Type B pancreatic cell (in vitro differentiated cells): ENCODE measurements at places on chromosomes 16 and 17. TPM values are rescaled to one million over a fixed set of nuclear protein-coding genes. Genes with fewer than 3 reads are reported as not detected.

- no peaks in the 10 kb centered on the region for H3K36me3 ChIP-seq
- H3K4me1 ChIP-seq = no peaks in the 10 kb centered on the region
- no peaks in the 10 kb centered on the region for H3K27me3 ChIP-seq
- no peak overlapping the region for H3K4me3 ChIP-seq
Observed at GRCh38 chr17:4420692-4421131, 13.0 kb upstream of the SPNS3 start.

- DNase-seq = no peak
- H3K4me3 ChIP-seq = no peak overlapping the region
- H3K27me3 ChIP-seq = no peaks in the 10 kb centered on the region
- no peak overlapping the region for H3K27ac ChIP-seq
- H3K36me3 ChIP-seq = no peaks in the 10 kb centered on the region
Observed at GRCh38 chr17:46013502-46014165, 14.6 kb downstream of the STH start.

DNA sequence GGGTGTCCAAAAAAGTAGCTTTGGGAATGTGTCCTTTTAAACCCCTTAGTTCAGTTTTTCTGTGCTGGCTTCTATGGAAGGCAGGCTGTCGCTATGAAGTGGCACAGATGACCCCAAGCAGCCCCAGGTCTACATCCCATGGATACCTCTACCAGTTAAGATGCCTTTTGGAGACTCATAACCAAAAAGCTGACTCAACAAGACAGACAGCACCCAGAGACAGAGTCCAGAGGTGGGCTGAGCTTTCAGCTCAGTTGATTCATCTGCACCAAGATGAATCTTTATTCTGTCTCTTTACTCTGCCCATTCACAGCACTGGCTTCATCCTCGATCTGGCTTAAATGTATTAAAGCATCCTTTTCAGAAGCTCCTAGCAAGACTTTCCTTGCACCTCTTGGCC is 29.8 kb upstream of the RBBP6 start:
- peaks cover 24% of the 10 kb centered on the region for H3K27me3 ChIP-seq
- H3K27ac ChIP-seq = no peak overlapping the region
- DNase-seq = no peak
- no peak overlapping the region for H3K4me3 ChIP-seq
- H3K36me3 ChIP-seq = no peaks in the 10 kb centered on the region
- H3K4me1 ChIP-seq = no peaks in the 10 kb centered on the region

- H3K27me3 ChIP-seq = no peaks in the 10 kb centered on the region
- no peak overlapping the region for H3K27ac ChIP-seq
- peaks cover 29% of the 10 kb centered on the region for H3K36me3 ChIP-seq
- DNase-seq = no peak
Observed at GRCh38 chr16:16036359-16036792, 87.0 kb downstream of the ABCC1 start.

Gene GUCY2D
- 0.29 and 0.43 TPM in 2 replicates for total RNA-seq

GRCh38 chr16:54059319-54059718 is 227.3 kb downstream of the IRX3 start:
- H3K27me3 ChIP-seq = peaks cover 21% of the 10 kb centered on the region
- DNase-seq = no peak
- no peak overlapping the region for H3K4me3 ChIP-seq
- peak overlapping the region; percentile 1 for H3K27ac ChIP-seq
- peaks cover 47% of the 10 kb centered on the region for H3K4me1 ChIP-seq
- peaks cover 8% of the 10 kb centered on the region for H3K36me3 ChIP-seq

- H3K36me3 ChIP-seq = peaks cover 22% of the 10 kb centered on the region
- no peak for DNase-seq
- peaks cover 8% of the 10 kb centered on the region for H3K4me1 ChIP-seq
- no peak overlapping the region for H3K4me3 ChIP-seq
- H3K27me3 ChIP-seq = no peaks in the 10 kb centered on the region
Observed at GRCh38 chr16:4859900-4860255, 12.6 kb downstream of the UBN1 start.

- H3K36me3 ChIP-seq = no peaks in the 10 kb centered on the region
- no peaks in the 10 kb centered on the region for H3K4me1 ChIP-seq
- no peak for DNase-seq
- no peak overlapping the region for H3K27ac ChIP-seq
- H3K27me3 ChIP-seq = peaks cover 3% of the 10 kb centered on the region
- H3K4me3 ChIP-seq = no peak overlapping the region
Observed at GRCh38 chr16:54806378-54806777, 124.3 kb upstream of the IRX5 start.

DNA sequence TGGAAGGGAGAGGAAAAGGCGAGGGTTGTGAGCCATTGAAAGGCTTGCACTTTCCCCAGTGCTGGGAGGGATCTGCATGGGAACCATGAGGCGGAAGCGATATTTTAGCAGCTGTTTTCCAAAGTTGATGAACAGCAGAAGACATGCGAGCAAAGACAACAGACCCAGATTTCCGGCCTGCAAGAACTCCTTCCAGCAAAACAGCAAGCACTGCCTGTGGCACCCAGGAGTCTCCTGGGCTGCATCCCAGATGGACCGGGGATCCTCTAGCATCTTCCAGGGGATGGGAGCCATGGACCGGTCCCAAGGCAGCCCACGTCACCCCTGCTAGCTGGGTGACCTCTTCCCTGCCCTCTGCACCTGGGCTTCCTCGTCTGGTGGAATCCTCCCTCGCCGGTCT is 162.8 kb downstream of the IRF8 start:
- H3K4me1 ChIP-seq = peaks cover 13% of the 10 kb centered on the region
- H3K27me3 ChIP-seq = peaks cover 43% of the 10 kb centered on the region
- H3K36me3 ChIP-seq = no peaks in the 10 kb centered on the region
- DNase-seq = no peak
- no peak overlapping the region for H3K4me3 ChIP-seq

GRCh38 chr16:22052980-22053379 is 39.4 kb upstream of the VWA3A start:
- no peaks in the 10 kb centered on the region for H3K4me1 ChIP-seq
- H3K36me3 ChIP-seq = peaks cover 3% of the 10 kb centered on the region
- H3K4me3 ChIP-seq = no peak overlapping the region
- DNase-seq = no peak
- H3K27ac ChIP-seq = no peak overlapping the region
